ENCODE measurements at places on chromosomes 13 and 19. TPM values are rescaled to one million over a fixed set of nuclear protein-coding genes. Genes with fewer than 3 reads are reported as not detected.

- H3K4me1 ChIP-seq: peaks cover 13% of the 10 kb centered on the region
- no peak for DNase-seq
- no peak overlapping the region for H3K27ac ChIP-seq
- no peak overlapping the region for H3K4me3 ChIP-seq
These were observed 55.5 kb downstream of the ENOX1 start for GRCh38 chr13:43731296-43731695.

The LRRC4B gene
- not detected for polyA plus RNA-seq

GRCh38 chr19:5681391-5682106, 722 bp downstream of the HSD11B1L start:
- no peak overlapping the region for H3K27ac ChIP-seq
- DNase-seq: no peak
- no peaks in the 10 kb centered on the region for H3K27me3 ChIP-seq
- H3K4me3 ChIP-seq: peak overlapping the region; percentile 95

The RELB gene
- 3.6 TPM for polyA plus RNA-seq

GRCh38 chr13:54965881-54966280, 1937.3 kb downstream of the OLFM4 start:
- no peak overlapping the region for H3K4me3 ChIP-seq
- no peaks in the 10 kb centered on the region for H3K4me1 ChIP-seq
- H3K27me3 ChIP-seq: no peaks in the 10 kb centered on the region
- no peak overlapping the region for H3K27ac ChIP-seq
- H3K36me3 ChIP-seq: no peaks in the 10 kb centered on the region

The LILRB2 gene
- not detected for polyA plus RNA-seq

DNA sequence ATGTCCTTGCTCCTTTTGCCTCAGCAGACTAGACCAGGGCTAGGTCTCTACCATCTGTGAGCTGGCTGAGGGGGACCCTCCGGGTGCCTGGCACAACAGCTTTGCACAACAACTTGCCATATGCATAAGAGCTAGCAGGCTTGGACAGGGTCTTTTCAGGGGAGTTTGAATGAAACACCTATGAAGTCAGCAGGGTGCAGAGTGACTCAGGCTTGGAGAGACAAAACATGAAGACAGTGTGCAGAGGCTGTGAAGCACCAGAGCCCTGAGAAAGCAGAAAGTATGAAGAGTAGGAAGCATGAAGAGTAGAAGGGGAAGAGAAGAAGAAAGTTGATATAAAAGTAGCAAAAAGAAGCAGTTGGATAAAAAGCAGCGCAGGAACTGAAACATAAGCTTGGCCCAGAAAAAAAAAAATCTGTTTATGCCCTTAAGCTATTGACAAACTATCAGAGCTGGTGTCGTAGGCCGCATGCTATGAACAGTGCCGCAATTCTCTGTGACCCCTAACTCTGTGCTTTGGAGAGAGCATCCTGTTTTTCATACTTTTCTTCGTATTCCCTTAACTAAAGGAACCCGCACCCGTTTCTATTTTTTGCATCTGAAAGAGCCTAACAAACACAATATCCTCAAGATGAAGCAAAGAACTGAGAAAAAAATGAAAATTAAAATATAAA, 52.7 kb upstream of the FAM216B start:
- H3K36me3 ChIP-seq: no peaks in the 10 kb centered on the region
- H3K27me3 ChIP-seq: no peaks in the 10 kb centered on the region

- H3K4me1 ChIP-seq: no peaks in the 10 kb centered on the region
- no peak overlapping the region for H3K4me3 ChIP-seq
- peaks cover 71% of the 10 kb centered on the region for H3K27me3 ChIP-seq
- H3K36me3 ChIP-seq: no peaks in the 10 kb centered on the region
These were observed 76.4 kb upstream of the MCF2L start for GRCh38 chr13:112892426-112893206.

GRCh38 chr13:47294691-47295090, 397.8 kb upstream of the HTR2A start:
- H3K27ac ChIP-seq: no peak overlapping the region
- no peak overlapping the region for H3K4me3 ChIP-seq
- no peaks in the 10 kb centered on the region for H3K36me3 ChIP-seq
- DNase-seq: no peak
- no peaks in the 10 kb centered on the region for H3K4me1 ChIP-seq

DNA sequence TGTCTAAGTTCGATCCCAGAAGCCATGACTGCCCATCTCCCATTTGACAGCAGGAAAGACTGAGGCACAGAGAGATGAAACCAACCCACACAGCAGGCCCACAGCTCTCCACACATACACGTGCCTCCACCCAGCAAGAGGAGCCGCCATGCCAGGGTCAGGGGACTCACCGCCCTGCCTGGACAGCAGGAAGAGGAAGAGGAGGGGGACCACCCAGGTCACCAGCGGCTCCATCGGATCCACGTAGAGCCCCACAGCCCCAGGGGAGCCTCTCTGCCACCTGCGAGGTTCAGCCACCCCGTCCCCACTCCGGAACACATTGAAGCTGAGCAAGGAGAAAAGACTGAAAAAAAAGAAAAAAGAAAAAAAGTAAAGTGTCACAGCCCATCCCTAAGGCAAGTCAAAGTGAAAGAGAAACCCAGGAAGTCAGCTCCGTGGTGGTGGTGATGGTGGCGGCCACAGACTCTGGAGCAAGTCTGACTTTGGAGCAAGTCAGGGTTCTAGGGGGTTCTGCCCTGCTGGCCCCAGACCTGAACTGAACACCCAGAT, at the start of gene IL12RB1:
Gene IL12RB1, minus strand, starts transcription at position 345 of the 549 bp plus-strand sequence. Its CDS starts 111 bp downstream, at position 234.
- H3K27me3 ChIP-seq: no peaks in the 10 kb centered on the region
- no peak within 1 kb of the TSS for H3K27ac ChIP-seq
- H3K4me1 ChIP-seq: peaks cover 7% of the 10 kb centered on the region
- DNase-seq: no peak
- no peaks in the 10 kb centered on the region for H3K36me3 ChIP-seq

The TMC4 gene
- polyA plus RNA-seq: 2.2 TPM

DNA sequence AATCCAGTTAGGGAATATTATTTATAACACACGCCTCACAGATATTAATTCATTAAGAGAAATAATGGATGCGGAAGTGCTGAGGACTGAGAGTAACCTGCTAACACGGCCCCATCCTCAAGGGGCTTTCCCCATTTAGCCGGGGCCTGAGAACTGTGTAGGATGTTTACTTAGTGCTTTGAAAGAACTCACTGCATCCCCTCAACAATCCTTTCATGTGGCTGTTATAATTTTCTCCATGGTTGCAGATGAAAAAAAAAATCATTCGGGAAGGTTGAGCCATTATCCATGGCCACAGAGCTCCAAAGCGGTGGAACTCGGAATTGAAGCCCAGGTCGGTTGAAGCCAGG, 98.2 kb downstream of the ING1 start:
- H3K27me3 ChIP-seq: peaks cover 35% of the 10 kb centered on the region
- no peaks in the 10 kb centered on the region for H3K4me1 ChIP-seq
- no peak overlapping the region for H3K27ac ChIP-seq
- no peaks in the 10 kb centered on the region for H3K36me3 ChIP-seq
- no peak overlapping the region for H3K4me3 ChIP-seq

The FCGBP gene
- polyA plus RNA-seq: 0.02 TPM

- no peaks in the 10 kb centered on the region for H3K4me1 ChIP-seq
- DNase-seq: no peak
- peaks cover 52% of the 10 kb centered on the region for H3K27me3 ChIP-seq
- no peaks in the 10 kb centered on the region for H3K36me3 ChIP-seq
- H3K27ac ChIP-seq: no peak overlapping the region
These were observed 528 bp upstream of the CHST8 start for GRCh38 chr19:33621065-33621785.

DNA sequence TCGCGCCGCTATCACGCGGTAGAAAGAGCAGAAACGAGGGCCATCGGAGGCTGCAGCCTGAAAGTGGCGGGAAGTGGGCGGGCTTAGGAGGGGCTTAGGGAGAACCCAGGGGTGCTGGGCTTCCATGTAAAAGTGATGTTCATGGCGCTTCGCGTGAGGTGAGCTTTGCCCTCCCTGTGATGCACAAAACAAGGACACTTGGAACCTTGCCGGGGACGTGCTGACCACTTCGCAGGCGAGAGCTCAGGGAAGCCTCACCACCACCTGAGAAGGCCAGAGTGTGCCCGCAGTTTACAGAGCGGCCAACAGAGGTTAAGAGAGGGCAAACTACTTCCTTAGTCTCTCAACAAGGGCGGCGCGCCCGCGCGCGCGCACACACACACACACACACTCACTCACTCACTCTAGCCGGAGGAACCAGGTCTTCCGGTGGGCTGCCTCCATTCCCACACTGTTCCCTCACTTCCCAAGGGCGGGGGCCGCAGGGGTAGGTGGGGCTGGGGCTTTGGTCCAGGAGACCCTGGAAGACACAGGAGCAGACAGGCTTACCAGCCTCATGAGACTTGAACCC, 651 bp downstream of the GAPDHS start:
- no peak overlapping the region for H3K4me3 ChIP-seq
- H3K4me1 ChIP-seq: no peaks in the 10 kb centered on the region
- no peaks in the 10 kb centered on the region for H3K36me3 ChIP-seq
- DNase-seq: no peak
- H3K27me3 ChIP-seq: peaks cover 30% of the 10 kb centered on the region

The ZNF302 gene
- polyA plus RNA-seq: 14.1 TPM

The TTC9B gene
- not detected for polyA plus RNA-seq

The TLE6 gene
- polyA plus RNA-seq: 0.43 TPM

DNA sequence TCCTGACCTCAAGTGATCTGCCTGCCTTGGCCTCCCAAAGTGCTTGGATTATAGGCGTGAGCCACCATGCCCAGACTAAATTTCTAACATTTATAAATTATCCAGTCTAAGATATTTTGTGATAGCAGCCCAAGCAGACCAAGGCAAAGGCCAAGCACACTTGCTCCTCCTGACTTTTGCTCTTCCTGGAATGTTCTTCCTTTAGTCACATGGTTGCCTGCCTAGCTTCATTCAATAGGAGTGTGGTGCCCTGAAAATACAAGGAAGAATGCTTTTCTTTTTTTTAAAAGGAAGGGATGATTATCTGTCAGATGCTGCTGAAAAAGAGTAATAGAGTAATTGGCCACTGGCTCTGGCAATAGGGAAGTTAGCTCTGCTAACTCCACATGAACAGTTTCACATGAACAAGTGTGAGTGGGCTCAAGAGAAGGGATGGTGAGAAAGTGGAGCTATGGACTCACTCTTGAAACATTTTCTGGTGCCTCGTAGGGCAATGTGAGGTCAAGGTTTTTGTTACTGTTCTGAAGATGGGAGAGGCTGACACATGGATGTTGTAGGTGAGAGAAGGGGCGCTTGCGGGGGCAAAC, 47.1 kb downstream of the USPL1 start:
- H3K36me3 ChIP-seq: peaks cover 2% of the 10 kb centered on the region
- H3K27ac ChIP-seq: no peak overlapping the region
- no peak overlapping the region for H3K4me3 ChIP-seq
- DNase-seq: no peak
- no peaks in the 10 kb centered on the region for H3K27me3 ChIP-seq
- no peaks in the 10 kb centered on the region for H3K4me1 ChIP-seq

- H3K36me3 ChIP-seq: peaks cover 8% of the 10 kb centered on the region
- DNase-seq: no peak
- peaks cover 6% of the 10 kb centered on the region for H3K4me1 ChIP-seq
- H3K27ac ChIP-seq: no peak overlapping the region
- no peaks in the 10 kb centered on the region for H3K27me3 ChIP-seq
These were observed 14.5 kb downstream of the IRS2 start for GRCh38 chr13:109771926-109772325.

GRCh38 chr19:16736709-16737108, 17.1 kb downstream of the NWD1 start:
- peaks cover 13% of the 10 kb centered on the region for H3K4me1 ChIP-seq
- no peaks in the 10 kb centered on the region for H3K36me3 ChIP-seq
- no peak overlapping the region for H3K27ac ChIP-seq
- no peaks in the 10 kb centered on the region for H3K27me3 ChIP-seq

DNA sequence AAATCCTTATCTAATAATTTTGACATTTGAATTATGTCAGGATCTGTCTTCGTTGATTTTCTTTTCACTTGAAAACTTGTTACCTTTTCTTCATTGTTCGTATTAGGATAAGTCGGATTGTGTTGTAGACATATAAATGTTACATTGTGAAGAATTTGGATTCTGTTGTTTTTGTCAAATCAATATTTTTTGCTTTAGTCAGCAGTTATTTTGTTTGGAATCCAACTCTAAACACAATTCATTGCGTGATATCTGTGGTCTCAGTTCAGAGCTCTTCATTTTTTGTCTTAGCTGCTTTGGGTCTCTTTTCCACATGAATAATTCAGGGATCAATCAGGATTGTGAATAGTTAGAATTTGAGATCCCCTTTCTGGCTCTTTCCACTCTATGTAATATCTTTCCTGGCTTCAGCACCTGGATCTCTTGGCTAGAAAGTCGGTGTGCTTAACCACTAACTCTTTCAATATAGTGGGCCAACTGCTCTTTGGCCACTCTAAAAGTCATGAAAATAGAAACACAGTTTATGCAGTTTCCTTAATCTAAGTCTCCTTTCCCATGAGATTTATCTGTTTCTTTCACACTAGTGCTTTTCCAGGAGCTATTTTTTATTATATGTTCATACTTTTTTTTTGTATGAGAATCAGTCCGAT, 2494.2 kb upstream of the PCDH20 start:
- no peak overlapping the region for H3K27ac ChIP-seq
- no peak for DNase-seq
- no peaks in the 10 kb centered on the region for H3K4me1 ChIP-seq
- H3K4me3 ChIP-seq: no peak overlapping the region
- H3K36me3 ChIP-seq: no peaks in the 10 kb centered on the region

The C13orf42 gene
- polyA plus RNA-seq: not detected

- peak within 1 kb of the TSS; percentile 99 for H3K27ac ChIP-seq
- no peak for DNase-seq
- H3K4me3 ChIP-seq: peak within 1 kb of the TSS; percentile 96
- H3K36me3 ChIP-seq: peaks cover 13% of the 10 kb centered on the region
- H3K27me3 ChIP-seq: no peaks in the 10 kb centered on the region
These were observed at the start of gene LNX2 for GRCh38 chr13:27620377-27621115. Gene LNX2, minus strand, starts transcription at chr13:27620529. Its CDS starts 38,826 bp downstream, at chr13:27581703.

GRCh38 chr19:2060884-2061494, 9.9 kb upstream of the MKNK2 start:
- H3K27me3 ChIP-seq: no peaks in the 10 kb centered on the region
- peak overlapping the region; percentile 64 for H3K4me3 ChIP-seq

DNA sequence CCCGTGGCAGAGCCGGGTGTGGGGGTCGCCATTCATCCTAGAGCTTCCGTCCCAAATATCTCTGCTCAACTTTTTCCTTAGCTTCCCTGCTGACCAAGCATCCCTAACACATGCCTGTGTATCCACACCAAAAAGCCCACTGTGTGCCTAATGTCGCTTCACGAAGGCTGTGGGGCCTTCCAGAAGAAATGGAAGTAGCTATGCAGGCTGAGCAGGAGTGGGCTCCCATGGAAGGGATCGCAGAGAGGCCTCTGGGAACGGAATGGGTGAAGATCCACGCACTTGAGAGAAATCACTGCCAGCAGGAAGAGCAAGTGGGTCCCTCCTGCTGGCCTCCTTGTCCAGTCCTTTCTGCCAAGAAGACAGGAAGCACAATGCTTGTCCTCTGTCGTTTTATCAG, 136.0 kb downstream of the SOX1 start:
- H3K4me1 ChIP-seq: no peaks in the 10 kb centered on the region
- H3K27me3 ChIP-seq: peaks cover 10% of the 10 kb centered on the region
- DNase-seq: no peak
- H3K36me3 ChIP-seq: no peaks in the 10 kb centered on the region
- no peak overlapping the region for H3K27ac ChIP-seq

All from keratinocyte (primary cell).